Kidney (tissue), 22 donors: ENCODE measurements at places on chromosomes 6 and 20. TPM values are rescaled to one million over a fixed set of nuclear protein-coding genes. Genes with fewer than 3 reads are reported as not detected.

Gene WFDC10B
- 0.60 TPM for total RNA-seq

Gene SMIM8
- 10.5 TPM for total RNA-seq

Gene EDN1
- 16.6 TPM for total RNA-seq

Gene OR2H2
- total RNA-seq = not detected

Gene SYCP2
- 3.0 TPM for total RNA-seq

Gene OR14J1
- not detected for total RNA-seq

Gene SLC25A27
- total RNA-seq = 22.6 TPM

Gene PNPLA1
- 0.19 TPM for total RNA-seq

Gene APCDD1L
- total RNA-seq = 1.2 TPM

Gene CEP85L
- 12.9 TPM for total RNA-seq

Gene AGPAT4
- total RNA-seq = 12.3 TPM

- no peak for DNase-seq
- no peaks in the 10 kb centered on the region for H3K36me3 ChIP-seq
- no peaks in the 10 kb centered on the region for H3K4me1 ChIP-seq
- H3K4me3 ChIP-seq = no peak overlapping the region
- no peaks in the 10 kb centered on the region for H3K27me3 ChIP-seq
These were observed 7.3 kb upstream of the MAVS start for GRCh38 chr20:3839328-3839727.

GRCh38 chr20:38108986-38109541 lies 56.0 kb downstream of the TGM2 start:
- no peak for DNase-seq
- H3K4me1 ChIP-seq = peaks cover 3% of the 10 kb centered on the region
- no peaks in the 10 kb centered on the region for H3K36me3 ChIP-seq
- H3K4me3 ChIP-seq = no peak overlapping the region
- H3K27me3 ChIP-seq = no peaks in the 10 kb centered on the region
- H3K27ac ChIP-seq = peak overlapping the region; percentile 81

- H3K4me3 ChIP-seq = no peak overlapping the region
- no peak overlapping the region for H3K27ac ChIP-seq
- H3K4me1 ChIP-seq = no peaks in the 10 kb centered on the region
These were observed 82.2 kb upstream of the CDH4 start for GRCh38 chr20:61169874-61170273.

- DNase-seq = no peak
- no peaks in the 10 kb centered on the region for H3K36me3 ChIP-seq
- no peak overlapping the region for H3K27ac ChIP-seq
- peaks cover 3% of the 10 kb centered on the region for H3K27me3 ChIP-seq
These were observed 5.8 kb downstream of the GATA5 start for GRCh38 chr20:62470001-62470400.

- no peaks in the 10 kb centered on the region for H3K27me3 ChIP-seq
- no peaks in the 10 kb centered on the region for H3K36me3 ChIP-seq
- no peak overlapping the region for H3K4me3 ChIP-seq
- no peak overlapping the region for H3K27ac ChIP-seq
- DNase-seq = no peak
These were observed 82.9 kb downstream of the ADGRG6 start for GRCh38 chr6:142384519-142385254.

GRCh38 chr20:13825465-13825864 lies 40.6 kb downstream of the NDUFAF5 start:
- H3K4me3 ChIP-seq = no peak overlapping the region
- H3K36me3 ChIP-seq = no peaks in the 10 kb centered on the region
- no peak for DNase-seq
- H3K4me1 ChIP-seq = no peaks in the 10 kb centered on the region
- no peak overlapping the region for H3K27ac ChIP-seq
- no peaks in the 10 kb centered on the region for H3K27me3 ChIP-seq

DNA sequence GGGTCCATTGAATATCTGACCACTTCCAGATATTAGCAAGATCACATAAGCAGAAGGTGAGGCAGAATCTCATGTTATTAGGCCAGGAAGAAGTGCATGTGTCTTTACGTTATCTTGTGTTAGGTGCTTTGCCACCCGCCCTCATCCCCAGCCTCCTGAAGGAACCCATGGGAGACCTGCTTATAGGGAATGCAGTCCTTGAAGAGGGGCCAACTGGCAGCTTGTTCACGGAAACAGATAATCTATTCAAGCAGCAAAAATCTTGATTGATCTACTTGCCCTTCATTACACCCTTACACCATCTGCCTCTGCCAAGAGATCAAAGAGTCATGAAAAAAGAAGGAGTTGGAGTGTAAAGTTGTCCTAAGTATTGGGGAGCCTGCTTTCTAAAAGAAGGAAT lies 576.4 kb downstream of the HTR1B start:
- no peaks in the 10 kb centered on the region for H3K36me3 ChIP-seq
- H3K27me3 ChIP-seq = no peaks in the 10 kb centered on the region
- no peak overlapping the region for H3K4me3 ChIP-seq
- H3K4me1 ChIP-seq = no peaks in the 10 kb centered on the region

DNA sequence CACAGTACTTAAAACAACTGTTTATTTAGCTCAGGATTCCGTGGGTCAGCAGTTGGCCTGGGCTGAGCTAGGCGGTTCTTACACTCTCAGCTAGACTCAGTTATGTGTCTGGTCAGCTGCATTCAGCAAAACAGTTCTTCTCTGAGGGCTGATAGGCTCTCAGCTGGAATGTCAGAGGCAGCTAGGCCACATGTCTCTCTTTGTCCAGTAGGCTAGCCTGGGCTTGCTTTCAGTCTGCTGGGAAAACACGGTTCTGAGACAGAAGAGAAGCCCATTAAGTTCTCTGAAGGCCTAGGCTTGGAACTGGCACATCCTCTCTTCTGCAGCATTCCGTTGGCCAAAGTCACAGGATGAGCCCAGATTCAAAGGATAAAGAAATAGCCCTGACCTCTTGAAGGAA lies 65.6 kb downstream of the TULP4 start:
- DNase-seq = peak; percentile 22
- no peaks in the 10 kb centered on the region for H3K36me3 ChIP-seq
- H3K27me3 ChIP-seq = no peaks in the 10 kb centered on the region
- H3K4me3 ChIP-seq = no peak overlapping the region
- H3K27ac ChIP-seq = no peak overlapping the region

DNA sequence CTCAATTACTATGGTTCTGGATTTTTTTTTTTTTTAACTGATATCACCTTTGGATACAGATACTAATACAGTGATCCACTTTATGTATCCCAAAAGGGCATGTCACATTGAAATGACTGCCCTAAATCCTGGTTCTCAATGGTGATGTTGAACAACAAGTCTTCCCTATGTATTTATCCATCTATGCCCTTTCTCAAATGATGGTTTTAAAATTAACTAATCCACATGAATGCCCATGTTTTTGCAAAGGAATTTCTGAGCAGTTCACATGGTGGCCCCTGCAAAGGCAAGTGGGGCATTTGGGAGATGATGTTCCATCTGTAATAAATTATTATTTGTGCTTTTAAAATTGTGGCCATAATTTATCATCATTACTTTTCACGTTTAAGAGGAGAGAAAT lies 2.7 kb downstream of the ADGRB3 start:
- peaks cover 8% of the 10 kb centered on the region for H3K27me3 ChIP-seq
- no peaks in the 10 kb centered on the region for H3K36me3 ChIP-seq
- no peak overlapping the region for H3K27ac ChIP-seq
- no peak for DNase-seq

DNA sequence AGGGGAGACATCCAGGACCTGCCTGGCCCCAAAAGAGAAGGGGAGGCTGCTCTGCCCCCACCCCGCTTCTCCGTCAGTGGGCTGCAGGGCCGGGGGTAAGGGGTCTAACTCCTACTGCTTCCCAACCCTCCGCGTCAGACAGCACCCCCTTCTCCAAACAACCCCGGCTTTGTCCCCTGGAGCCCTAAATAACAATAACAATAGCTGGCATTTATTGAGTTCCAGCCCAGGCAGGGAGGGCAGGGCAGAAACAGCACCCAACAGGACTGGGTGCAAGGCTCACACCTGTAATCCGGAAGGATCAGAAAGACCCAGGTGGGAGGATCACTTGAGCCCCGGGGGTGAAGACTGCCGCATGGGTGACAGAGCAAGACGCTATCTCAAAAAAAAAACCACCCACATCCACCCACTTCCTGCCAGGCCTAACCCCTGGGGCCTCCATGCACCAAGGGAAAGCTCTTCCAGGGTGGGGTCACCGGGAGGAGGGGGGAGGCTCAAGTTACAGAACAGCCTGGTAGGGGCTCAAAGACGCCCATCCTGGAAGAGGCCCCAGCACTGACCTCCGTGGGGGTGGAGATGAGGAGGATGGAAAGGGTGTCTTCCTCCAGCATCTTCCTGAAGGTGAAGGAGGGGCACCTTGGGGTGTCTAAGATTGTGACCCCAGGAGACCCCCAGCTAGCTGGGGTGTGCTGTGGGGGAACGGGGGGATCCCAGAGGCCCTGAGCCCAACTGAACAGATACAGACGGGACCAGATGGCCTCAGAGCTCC lies 1.3 kb upstream of the FNDC11 start:
- H3K4me1 ChIP-seq = no peaks in the 10 kb centered on the region
- no peak overlapping the region for H3K27ac ChIP-seq
- no peak for DNase-seq
- H3K27me3 ChIP-seq = no peaks in the 10 kb centered on the region
- no peak overlapping the region for H3K4me3 ChIP-seq

DNA sequence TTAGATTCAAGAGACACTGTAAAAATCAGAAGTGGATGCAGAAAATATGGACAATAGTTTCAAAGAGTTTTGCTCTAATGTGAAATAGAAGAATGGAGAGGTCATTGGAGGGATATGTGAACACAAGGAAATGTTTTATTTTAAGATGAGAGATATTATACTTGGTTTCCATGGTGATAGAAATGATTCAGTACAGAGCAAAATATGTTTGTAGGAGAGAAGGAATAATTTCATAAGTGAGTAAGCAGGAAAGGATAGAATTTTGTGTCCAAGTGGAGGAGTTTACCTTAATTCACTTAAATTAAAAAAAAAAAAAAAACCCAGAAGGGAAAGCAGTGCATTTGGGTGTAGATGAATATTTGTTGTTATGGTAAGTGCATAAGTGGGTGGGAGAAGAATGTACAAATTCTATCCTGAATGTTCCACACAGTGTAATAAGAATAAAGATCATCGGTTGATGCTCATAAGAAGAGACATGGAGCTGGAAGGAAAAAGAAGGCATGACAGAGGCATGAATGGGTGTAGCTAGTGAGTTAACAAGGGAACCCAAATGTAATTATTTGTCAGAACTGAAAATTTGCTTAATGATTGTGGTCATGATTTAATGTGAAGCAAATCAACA lies 688.9 kb upstream of the GJE1 start:
- no peak overlapping the region for H3K4me3 ChIP-seq
- no peak for DNase-seq
- no peak overlapping the region for H3K27ac ChIP-seq
- H3K27me3 ChIP-seq = no peaks in the 10 kb centered on the region
- H3K4me1 ChIP-seq = no peaks in the 10 kb centered on the region

DNA sequence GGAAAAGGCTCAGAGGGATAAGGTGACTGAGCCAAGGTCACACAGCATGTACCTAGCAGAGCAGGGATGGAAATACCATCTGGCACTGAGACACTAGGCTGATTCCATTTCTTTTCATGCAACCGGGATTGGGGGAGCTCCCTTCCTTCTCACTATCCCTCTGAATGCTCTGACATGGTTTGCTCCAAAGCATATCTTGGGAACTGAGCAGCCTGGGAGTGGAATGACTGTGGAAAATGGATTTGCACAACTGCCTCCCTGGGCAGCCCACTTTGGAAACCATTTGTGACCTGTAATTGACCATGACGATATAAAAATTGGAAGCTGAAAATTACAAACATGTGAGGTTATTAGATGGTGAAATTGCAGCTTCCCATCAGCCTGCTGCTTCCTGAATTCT lies 309.0 kb upstream of the CHD6 start:
- no peaks in the 10 kb centered on the region for H3K27me3 ChIP-seq
- DNase-seq = no peak
- H3K36me3 ChIP-seq = no peaks in the 10 kb centered on the region

DNA sequence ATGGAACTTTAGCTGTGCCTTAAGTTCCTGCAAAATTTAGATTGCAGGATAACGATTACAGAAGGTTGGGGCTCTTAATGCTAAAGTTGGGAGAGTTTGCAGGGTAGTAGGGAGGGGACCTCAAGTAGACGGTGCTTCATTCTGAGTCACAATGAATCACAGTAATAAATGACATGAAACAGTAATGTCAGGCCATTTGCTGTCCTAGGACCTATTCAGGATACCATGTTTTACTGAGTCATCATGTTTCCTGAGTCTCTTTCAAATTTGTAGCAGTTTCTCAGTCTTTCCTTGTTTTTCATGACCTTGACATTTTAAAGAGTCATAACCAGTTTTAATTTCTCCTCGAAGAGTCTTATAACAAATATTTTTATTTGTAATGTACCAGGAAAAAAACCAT lies 406.9 kb upstream of the MAP3K7 start:
- H3K36me3 ChIP-seq = no peaks in the 10 kb centered on the region
- no peaks in the 10 kb centered on the region for H3K4me1 ChIP-seq
- DNase-seq = no peak
- no peak overlapping the region for H3K27ac ChIP-seq

DNA sequence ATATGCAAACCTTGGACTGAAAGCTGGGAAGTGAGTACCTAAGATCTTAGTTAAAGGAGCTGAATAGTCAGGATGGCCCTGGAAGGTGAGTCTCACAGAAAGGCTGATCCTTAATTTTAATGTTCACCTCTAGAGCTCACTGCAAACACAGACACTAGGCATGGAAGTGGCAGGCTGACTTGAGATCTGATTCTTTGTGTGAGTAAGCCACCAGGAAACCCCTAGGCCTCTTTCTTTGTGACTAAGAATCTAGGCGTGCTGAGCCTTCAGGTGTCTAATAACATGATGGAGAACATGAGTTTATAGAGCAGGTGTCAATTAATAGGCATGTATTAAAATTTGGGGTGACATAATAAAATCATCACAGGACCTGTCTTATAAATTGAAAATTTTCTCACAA lies 642.2 kb downstream of the EYS start:
- no peaks in the 10 kb centered on the region for H3K27me3 ChIP-seq
- H3K36me3 ChIP-seq = no peaks in the 10 kb centered on the region

DNA sequence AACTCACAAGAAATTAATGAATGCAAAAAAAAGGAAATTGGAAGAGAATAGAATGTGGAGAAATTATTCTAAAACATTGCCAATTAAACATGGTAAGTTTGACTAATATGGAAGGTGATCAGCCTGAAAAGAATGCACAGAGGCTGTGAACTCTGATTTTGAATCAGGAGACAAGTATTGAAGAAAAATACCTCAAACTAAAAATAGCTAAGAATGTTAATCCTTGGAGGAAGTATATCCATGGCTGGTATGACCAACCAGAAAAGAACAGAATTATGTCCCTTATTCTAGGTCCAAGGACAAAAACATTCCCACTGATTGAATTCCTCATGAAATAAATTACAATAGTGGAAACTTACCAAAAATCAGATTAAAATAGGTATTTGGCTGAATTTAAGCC lies 7.3 kb upstream of the RIMS1 start:
- no peaks in the 10 kb centered on the region for H3K27me3 ChIP-seq
- H3K4me3 ChIP-seq = no peak overlapping the region
- no peak for DNase-seq
- no peaks in the 10 kb centered on the region for H3K4me1 ChIP-seq
- no peaks in the 10 kb centered on the region for H3K36me3 ChIP-seq

GRCh38 chr6:148857798-148858390 lies 111.1 kb downstream of the UST start:
- no peak overlapping the region for H3K27ac ChIP-seq
- H3K4me1 ChIP-seq = no peaks in the 10 kb centered on the region

GRCh38 chr6:3624250-3625136 lies 127.0 kb downstream of the PXDC1 start:
- no peaks in the 10 kb centered on the region for H3K27me3 ChIP-seq
- H3K4me3 ChIP-seq = no peak overlapping the region
- no peak overlapping the region for H3K27ac ChIP-seq
